SK-N-SH (cell line): ENCODE measurements at places on chromosomes 11 and 22. TPM values are rescaled to one million over a fixed set of nuclear protein-coding genes. Genes with fewer than 3 reads are reported as not detected.
A peak's percentile ranks its signal among the peaks of the same experiment; 100 is the strongest.

The PEX26 gene
- polyA plus RNA-seq, result 13.0 and 17.5 TPM in 2 replicates

- H3K27me3 ChIP-seq, result no peaks in the 10 kb centered on the region
- no peaks in the 10 kb centered on the region for H3K4me1 ChIP-seq
- DNase-seq, result no peak
- H3K27ac ChIP-seq, result no peak overlapping the region
Observed at GRCh38 chr11:132242632-132243031, 872.2 kb downstream of the NTM start.

The MRE11 gene
- polyA plus RNA-seq, result 2.8 and 4.7 TPM in 2 replicates

DNA sequence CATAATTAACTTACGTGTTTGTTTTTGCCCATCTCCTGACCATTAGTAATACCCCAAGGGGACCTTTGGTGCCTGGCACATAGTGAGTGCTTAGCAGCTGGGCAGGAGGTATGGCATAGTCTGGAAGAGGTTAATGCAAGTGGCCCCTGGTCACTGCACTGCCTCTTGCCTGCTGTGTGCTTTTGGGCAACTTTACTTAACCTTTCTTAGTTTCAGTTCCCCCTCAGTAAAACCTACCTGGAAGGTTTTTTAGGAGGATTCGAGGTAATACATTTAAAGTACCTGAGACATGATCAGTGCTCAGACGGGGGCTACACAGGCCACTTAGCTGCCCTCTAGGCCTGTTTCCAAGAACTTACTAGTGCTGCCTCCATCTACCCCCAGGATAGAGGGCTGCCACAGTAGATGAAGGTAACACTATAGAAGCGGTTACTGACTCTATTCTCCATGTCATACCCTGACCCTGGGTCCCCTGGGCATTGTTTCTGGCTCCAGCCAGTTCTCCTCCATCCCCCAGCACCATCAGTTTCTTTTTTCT is 3.3 kb downstream of the POLD4 start:
- peaks cover 23% of the 10 kb centered on the region for H3K4me1 ChIP-seq
- H3K27me3 ChIP-seq, result no peaks in the 10 kb centered on the region
- H3K27ac ChIP-seq, result no peak overlapping the region
- no peaks in the 10 kb centered on the region for H3K36me3 ChIP-seq
- H3K4me3 ChIP-seq, result no peak overlapping the region
- no peak for DNase-seq

GRCh38 chr22:36247955-36248354 is 5.0 kb upstream of the APOL1 start:
- no peaks in the 10 kb centered on the region for H3K27me3 ChIP-seq
- H3K4me1 ChIP-seq, result peaks cover 3% of the 10 kb centered on the region; the same call in 1 of the 2 replicates
- DNase-seq, result no peak
- H3K27ac ChIP-seq, result no peak overlapping the region
- no peaks in the 10 kb centered on the region for H3K36me3 ChIP-seq
- no peak overlapping the region for H3K4me3 ChIP-seq

The POU2AF3 gene
- polyA plus RNA-seq, result 0.07 and 0.18 TPM in 2 replicates

DNA sequence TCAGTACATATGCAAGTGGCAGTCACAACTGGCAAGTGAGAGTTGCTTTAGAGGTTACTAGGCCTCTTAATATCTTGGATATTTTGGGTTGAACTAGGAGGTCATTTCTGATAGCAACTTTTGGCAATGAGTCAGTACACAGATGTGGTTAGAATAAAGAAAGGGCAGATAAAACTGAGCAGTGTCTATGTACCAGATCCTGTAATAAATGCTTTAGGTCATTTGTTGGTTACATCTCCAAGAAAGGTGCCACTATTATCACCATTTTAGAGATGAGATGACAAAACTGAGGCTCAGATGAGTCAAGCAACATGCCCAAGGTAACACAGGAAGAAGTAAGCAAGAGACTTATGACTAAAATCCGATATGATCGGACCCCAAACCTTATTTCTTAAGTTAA is 25.0 kb downstream of the MAML2 start:
- no peak for DNase-seq
- H3K27ac ChIP-seq, result peak overlapping the region; percentile 53; the same call in 1 of the 2 replicates
- peaks cover 3% of the 10 kb centered on the region for H3K36me3 ChIP-seq
- H3K4me1 ChIP-seq, result peaks cover 15% of the 10 kb centered on the region
- no peak overlapping the region for H3K4me3 ChIP-seq

The SPTY2D1 gene
- polyA plus RNA-seq, result 5.3 and 8.6 TPM in 2 replicates

The TRIM48 gene
- not detected in 2 replicates for polyA plus RNA-seq

The CPT1A gene
- polyA plus RNA-seq, result 22.5 and 31.2 TPM in 2 replicates

DNA sequence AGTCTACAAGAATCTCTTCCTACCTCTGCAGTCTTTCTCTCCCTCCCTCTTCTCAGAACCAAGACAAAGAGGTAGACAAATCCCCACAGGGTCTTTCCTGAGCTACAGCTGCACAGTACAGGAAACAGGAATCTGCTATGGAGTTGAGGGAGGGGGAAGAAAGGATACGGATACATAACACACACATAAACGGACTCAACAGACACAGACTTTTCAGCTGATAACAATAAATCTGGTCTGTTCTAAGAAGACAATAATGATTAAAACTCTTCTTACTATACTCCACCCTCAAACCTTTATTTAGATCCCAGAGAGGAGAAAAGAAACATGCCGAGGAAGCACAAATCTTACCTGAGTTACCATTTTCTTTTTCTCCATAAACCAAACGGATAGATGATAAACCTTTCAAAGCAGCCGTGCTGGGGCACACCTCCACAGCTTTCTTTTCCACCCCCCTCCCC is 122.2 kb downstream of the APOL5 start:
- no peak for DNase-seq
- no peaks in the 10 kb centered on the region for H3K27me3 ChIP-seq
- H3K27ac ChIP-seq, result peak overlapping the region; percentile 80
- H3K4me3 ChIP-seq, result peak overlapping the region; percentile 69
- peaks cover 51% of the 10 kb centered on the region for H3K4me1 ChIP-seq

- H3K36me3 ChIP-seq, result no peaks in the 10 kb centered on the region
- H3K27me3 ChIP-seq, result no peaks in the 10 kb centered on the region; the same call in 1 of the 2 replicates
- DNase-seq, result peak; percentile 84
- H3K4me3 ChIP-seq, result no peak overlapping the region
- H3K27ac ChIP-seq, result no peak overlapping the region
Observed at GRCh38 chr22:38461414-38462081, 6.3 kb upstream of the KDELR3 start.

GRCh38 chr22:36405221-36405661 is 17.5 kb upstream of the MYH9 start:
- no peak overlapping the region for H3K27ac ChIP-seq
- no peak for DNase-seq
- H3K4me3 ChIP-seq, result no peak overlapping the region
- H3K4me1 ChIP-seq, result no peaks in the 10 kb centered on the region
- no peaks in the 10 kb centered on the region for H3K36me3 ChIP-seq
- no peaks in the 10 kb centered on the region for H3K27me3 ChIP-seq

DNA sequence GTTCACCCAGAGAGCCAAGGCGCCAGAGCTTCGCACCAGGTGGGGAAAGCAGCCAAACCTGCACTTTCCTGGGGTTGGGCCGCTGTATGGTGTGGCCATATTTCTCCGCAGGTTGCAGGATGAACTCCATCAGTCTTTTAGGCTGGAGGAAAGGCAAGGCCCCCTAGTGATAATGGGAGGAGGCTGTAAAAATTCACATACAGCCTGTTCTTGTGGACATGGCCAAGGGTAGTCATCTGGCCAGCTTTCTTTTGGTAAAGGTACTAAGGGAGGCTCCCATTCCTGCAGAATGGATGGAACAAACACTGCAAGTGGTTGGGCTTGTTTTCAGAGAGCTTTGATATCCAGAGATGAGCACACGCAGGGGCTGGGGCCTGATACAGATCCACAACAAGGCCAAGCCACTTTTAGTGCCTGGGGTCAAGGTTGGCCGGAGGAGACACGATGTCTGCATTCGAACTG is 29.6 kb downstream of the C22orf31 start:
- DNase-seq, result peak; percentile 44
- peak overlapping the region; percentile 86 for H3K27ac ChIP-seq
- H3K4me3 ChIP-seq, result peak overlapping the region; percentile 54
- peaks cover 32% of the 10 kb centered on the region for H3K4me1 ChIP-seq
- H3K36me3 ChIP-seq, result no peaks in the 10 kb centered on the region

The CALCB gene
- 0.07 and 0.11 TPM in 2 replicates for polyA plus RNA-seq

The TMA7B gene
- not detected in 2 replicates for polyA plus RNA-seq

- H3K36me3 ChIP-seq, result no peaks in the 10 kb centered on the region
- no peak overlapping the region for H3K27ac ChIP-seq
- H3K4me3 ChIP-seq, result no peak overlapping the region
- no peaks in the 10 kb centered on the region for H3K4me1 ChIP-seq
Observed at GRCh38 chr11:62266558-62266957, 3.4 kb upstream of the SCGB2A2 start.

The SHANK2 gene
- under 0.01 and 0.03 TPM in 2 replicates for polyA plus RNA-seq

DNA sequence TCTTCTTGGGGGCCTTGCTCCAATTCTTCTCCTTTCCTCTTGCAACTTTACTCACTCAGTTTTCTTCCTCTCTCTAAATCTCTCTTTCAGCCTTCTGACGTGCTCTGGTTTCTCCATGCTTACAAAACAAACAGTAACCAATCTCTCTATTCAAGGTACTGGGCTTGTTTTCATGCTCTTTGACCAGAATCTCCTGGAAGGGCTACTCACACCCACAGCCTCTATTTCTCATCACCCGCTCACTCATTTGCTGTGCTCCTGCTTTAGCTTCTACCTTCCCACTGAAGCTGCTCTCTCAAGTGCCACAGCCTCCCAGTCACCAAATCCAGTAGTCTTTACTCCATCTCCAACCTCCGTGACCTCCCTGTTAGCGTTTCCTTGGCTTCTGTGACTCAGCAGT is 60.4 kb downstream of the SERGEF start:
- peaks cover 32% of the 10 kb centered on the region for H3K36me3 ChIP-seq
- H3K4me3 ChIP-seq, result no peak overlapping the region
- H3K4me1 ChIP-seq, result no peaks in the 10 kb centered on the region

The SCGB1C1 gene
- not detected in 2 replicates for polyA plus RNA-seq

GRCh38 chr22:50018608-50019285 is 6.2 kb upstream of the IL17REL start:
- no peaks in the 10 kb centered on the region for H3K36me3 ChIP-seq
- no peaks in the 10 kb centered on the region for H3K4me1 ChIP-seq
- H3K4me3 ChIP-seq, result no peak overlapping the region
- no peak overlapping the region for H3K27ac ChIP-seq
- peaks cover 45% of the 10 kb centered on the region for H3K27me3 ChIP-seq

DNA sequence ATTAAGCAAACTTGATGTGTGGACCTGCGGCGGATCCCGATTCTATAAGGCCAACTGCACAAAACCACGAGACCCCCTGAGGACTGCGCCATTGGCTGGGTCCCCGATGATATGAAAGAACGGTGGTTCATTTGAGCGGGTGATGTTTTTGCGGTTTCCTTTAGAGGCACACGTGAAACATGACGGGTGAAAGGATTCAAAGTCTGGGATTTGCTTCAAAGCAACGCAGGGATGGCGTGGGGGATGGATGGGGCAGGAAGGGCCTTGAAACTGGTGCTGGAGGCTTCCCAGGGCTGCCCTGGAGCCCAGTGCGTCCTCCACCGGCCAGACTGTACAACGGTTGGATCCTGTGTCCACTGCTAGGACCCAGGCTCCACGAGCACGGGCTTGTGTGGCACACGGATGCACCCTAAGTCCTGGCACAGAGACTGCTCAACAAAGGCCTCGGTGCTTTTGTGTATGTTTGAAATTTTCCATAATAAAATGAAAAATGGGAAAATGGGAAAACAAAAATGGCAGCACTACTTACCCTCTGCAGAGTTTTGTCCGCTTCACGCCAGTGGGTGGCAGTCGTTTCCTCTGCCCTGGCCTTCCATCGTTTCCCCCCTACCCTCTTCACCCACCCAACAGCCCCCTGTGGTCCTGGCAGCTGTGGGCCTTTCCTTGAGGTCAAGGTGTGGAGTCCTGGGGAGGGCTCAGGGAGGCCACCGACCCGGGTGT is 3.6 kb downstream of the ASCL2 start:
- DNase-seq, result no peak
- H3K4me1 ChIP-seq, result no peaks in the 10 kb centered on the region
